Activated naive CD4-positive, alpha-beta T cell treated with anti-CD3 and anti-CD28 coated beads, Interleukin-2, amount 50 U/mL, for 72 hours (primary cell): ENCODE measurements at places on chromosomes 1 and 21. TPM values are rescaled to one million over a fixed set of nuclear protein-coding genes. Genes with fewer than 3 reads are reported as not detected.

The HHIPL2 gene
- total RNA-seq: not detected

The MIS18A gene
- total RNA-seq: 29.7 TPM

The NHLH1 gene
- total RNA-seq: 0.68 TPM

The TPTE gene
- not detected for total RNA-seq

The RPE65 gene
- total RNA-seq: not detected

The CFHR4 gene
- not detected for total RNA-seq

The PTGER3 gene
- total RNA-seq: not detected

The RPS27 gene
- 1,375 TPM for total RNA-seq

The VWA5B1 gene
- 0.30 TPM for total RNA-seq

The OR2L13 gene
- total RNA-seq: not detected

The ASCL5 gene
- total RNA-seq: 0.35 TPM

The FAM72C gene
- total RNA-seq: 17.1 TPM

The C1orf53 gene
- total RNA-seq: 1.9 TPM

The TGFB2 gene
- total RNA-seq: 0.07 TPM

The TRAPPC3 gene
- 43.7 TPM for total RNA-seq

The TEX38 gene
- 0.55 TPM for total RNA-seq

The PEF1 gene
- total RNA-seq: 55.8 TPM

The PRKAB2 gene
- total RNA-seq: 8.6 TPM

The GCSAML gene
- total RNA-seq: 0.14 TPM

The RSPO1 gene
- total RNA-seq: not detected

The SGIP1 gene
- not detected for total RNA-seq

The SPRR3 gene
- total RNA-seq: not detected

The HAO2 gene
- total RNA-seq: not detected

The MTMR11 gene
- 4.5 TPM for total RNA-seq

The FCRL1 gene
- total RNA-seq: not detected

The TCHH gene
- total RNA-seq: not detected

The LCE3C gene
- not detected for total RNA-seq

The ARHGEF19 gene
- total RNA-seq: 10.1 TPM

The ZYG11A gene
- 0.07 TPM for total RNA-seq

The RORC gene
- total RNA-seq: 11.3 TPM

The SERTAD4 gene
- total RNA-seq: not detected

The B3GALT5 gene
- total RNA-seq: 0.02 TPM

The HSD3B2 gene
- not detected for total RNA-seq

The LCE3E gene
- not detected for total RNA-seq

The TAS1R1 gene
- not detected for total RNA-seq

The PLEKHN1 gene
- total RNA-seq: 1.9 TPM

The MAP1LC3C gene
- total RNA-seq: not detected

The CFAP107 gene
- not detected for total RNA-seq

The THEM4 gene
- 27.4 TPM for total RNA-seq
